ENCODE measurements at places on chromosomes 7 and 10.

DNA sequence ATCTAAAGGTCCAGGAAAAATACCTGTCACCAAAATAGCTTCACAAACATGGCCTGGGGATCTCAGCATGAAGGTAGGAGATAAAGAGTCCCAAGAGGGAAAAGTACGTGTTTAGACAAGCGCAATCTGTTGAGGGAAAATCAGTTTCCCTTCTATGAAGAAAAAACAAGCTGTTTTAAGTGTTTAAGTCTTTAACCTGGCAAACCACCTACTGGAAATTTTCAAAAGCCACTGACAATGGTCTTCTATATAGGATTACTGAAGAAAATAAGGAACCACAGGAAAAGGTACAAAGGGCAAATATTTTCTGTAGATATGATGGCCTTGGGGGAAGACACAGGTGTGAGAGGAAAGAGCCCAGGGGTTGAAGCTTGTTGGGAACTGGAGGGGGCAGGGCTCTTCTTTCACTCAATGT, 21.2 kb downstream of the ALDH18A1 start:
- no peak for DNase-seq

- DNase-seq = no peak
Measured at GRCh38 chr7:824081-824480, 8.2 kb upstream of the SUN1 start.

GRCh38 chr7:97506728-97507127, 225.2 kb upstream of the TAC1 start:
- DNase-seq = no peak

GRCh38 chr7:48681006-48681405, 243.3 kb upstream of the CDC14C start:
- DNase-seq = peak; percentile 70

- no peak for DNase-seq
Measured at GRCh38 chr10:7657552-7657951, 9.2 kb downstream of the ITIH5 start.

GRCh38 chr10:128061306-128062300, 64.6 kb downstream of the MKI67 start:
- DNase-seq = no peak

DNA sequence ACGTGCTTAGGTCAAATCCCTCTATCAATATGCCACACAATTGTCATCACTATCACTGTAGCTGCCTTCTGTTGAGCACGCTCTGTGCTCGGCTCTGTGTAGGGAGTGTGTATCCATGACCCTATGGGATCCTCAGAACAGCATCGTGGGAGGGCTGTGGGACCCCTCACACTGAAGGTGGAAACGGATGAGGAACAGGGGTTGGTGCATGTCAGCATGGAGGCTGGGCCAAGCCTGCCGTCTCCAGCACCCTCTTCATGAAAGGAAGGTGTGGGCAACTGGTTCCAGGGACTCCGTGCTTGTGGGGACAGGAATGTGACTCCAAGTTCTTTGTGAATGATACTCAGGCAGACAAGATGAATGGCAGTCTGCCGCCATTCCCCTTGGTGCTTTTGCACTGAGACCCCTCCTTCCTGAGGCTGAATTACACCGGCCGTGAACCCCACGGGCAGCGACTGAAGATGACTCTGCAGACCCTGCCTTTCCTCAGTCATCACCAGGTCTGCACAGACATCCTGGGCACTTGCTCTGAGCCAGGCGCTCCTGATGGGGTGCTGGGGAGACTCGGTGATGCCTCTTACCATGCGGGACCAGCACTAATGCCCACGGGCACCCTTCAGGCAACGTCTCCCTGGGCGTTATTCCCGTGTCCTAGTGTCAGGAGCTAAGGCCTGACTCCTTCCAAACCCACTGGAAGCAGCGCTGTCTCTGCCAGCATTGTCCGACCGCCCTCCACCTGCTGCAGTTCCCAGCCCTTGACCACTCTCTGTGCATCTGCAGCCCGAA, 495.2 kb downstream of the TCERG1L start:
- no peak for DNase-seq

DNA sequence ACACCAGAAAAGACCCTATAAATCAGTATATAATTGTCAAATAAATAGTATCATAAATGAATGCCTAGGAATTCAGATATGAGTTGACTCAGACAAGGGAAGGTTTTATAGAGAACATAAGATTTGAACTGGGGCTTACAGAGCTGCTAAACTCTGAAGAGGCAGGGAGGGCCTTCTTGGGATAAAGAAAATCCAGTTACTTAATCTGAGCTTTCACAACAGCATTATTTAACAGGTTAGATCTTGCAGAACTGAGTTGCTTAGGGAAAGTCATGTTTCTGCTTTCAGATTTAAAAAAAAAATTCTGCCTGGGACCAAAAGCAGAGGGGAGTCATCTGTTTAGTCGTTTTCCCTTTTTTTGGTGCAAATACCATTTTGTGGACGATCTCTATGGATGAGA, 594.8 kb upstream of the FZD8 start:
- no peak for DNase-seq

DNA sequence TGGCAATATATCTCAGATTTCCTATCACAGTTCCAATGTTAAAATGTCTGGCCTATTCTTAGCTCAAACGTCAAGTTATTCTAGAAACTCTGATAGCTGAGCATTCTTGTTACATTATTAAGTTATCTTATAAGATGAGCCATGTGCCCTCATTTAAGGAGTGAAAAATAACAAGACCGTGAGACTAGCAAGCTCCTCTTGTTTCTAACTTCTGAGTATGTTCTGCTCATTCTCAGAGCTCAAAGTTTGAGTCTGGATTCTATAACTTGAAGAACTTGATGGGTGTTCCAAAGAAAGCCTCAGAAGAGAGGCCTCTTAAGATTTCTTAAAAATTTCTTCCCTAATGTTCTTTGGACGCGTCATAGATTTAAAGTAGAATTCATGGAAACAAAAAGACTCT, 215.2 kb downstream of the HTR7 start:
- DNase-seq = no peak

GRCh38 chr7:158912406-158912805, 56.0 kb downstream of the DYNC2I1 start:
- no peak for DNase-seq

GRCh38 chr10:85293483-85293882, 965.1 kb downstream of the CCSER2 start:
- no peak for DNase-seq

- peak; percentile 95 for DNase-seq
Measured at GRCh38 chr10:70578371-70578947, 24.1 kb downstream of the PRF1 start.

- DNase-seq = no peak
Measured at GRCh38 chr7:81623251-81623855, 146.5 kb downstream of the HGF start.

GRCh38 chr7:51286401-51286800, 30.2 kb downstream of the COBL start:
- DNase-seq = no peak

Data from kidney glomerular epithelial cell (primary cell).